ENCODE measurements at places on chromosomes 12 and 14.

DNA sequence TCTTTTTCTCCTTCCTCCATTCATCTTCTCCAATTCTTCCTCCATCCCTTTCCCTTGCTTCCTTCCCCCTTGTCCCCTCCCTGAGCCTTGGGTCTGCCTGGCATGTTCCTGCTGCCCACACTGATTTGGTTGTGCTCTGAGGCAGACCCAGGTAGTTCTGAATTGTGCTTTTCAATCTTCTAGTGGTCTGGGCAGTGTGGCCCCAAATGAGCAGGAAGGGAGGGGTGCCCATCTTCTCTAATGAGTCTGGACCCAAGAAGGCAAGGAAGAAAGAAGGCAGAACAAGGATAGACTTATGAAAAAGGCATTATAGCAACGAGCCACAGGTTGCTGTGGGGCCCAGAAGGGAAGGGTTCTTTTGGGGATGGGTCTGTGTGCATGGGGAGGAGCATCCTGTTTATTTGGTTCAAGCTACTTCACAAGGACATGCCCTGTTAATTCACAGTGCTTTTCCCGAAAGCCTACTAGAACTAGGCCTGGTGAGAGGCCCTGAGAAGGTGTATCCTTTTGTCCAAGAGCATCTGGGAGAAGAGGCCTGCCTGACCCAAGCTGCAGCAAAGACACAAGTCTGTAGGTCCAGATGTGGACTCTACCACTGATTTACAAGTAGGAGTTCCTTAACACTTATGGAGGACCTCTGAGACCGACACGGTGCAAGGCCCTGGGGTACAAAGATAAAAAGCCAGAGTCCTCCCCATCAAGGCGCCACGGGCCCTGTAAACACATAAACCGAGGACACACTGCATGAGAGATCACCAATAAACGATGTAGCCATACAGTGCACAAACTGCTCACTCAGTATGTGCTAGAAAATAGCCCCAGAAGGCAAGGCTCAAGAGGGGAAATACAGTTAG, 1.1 kb upstream of the SUSD6 start:
- H3K4me3 ChIP-seq = peak overlapping the region; percentile 90
- H3K27ac ChIP-seq = peak overlapping the region; percentile 86

DNA sequence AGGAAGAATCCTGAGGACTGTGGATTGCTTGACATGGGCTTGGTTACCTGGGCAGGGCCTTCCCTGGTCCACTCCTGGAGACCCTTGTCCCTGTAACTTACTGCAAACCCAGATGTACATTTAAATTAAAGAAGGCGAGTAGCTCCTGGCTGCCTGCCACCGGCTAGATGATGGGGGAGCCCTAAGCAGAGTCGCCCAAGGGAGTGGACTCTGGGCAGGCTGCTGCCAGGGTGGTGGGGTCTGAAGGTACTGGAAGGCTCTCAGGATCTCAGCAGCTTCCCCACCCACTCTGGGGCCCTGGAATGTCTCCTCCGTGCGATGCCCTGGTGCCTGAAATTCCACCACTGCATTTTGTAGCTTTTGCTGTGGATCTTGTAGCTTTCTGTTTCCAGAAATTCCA, 74.7 kb downstream of the FBXL14 start:
- H3K27me3 ChIP-seq = no peaks in the 10 kb centered on the region
- peaks cover 3% of the 10 kb centered on the region for H3K4me1 ChIP-seq
- no peak overlapping the region for H3K4me3 ChIP-seq
- H3K27ac ChIP-seq = no peak overlapping the region

- DNase-seq = no peak
- H3K27me3 ChIP-seq = no peaks in the 10 kb centered on the region
- H3K36me3 ChIP-seq = no peaks in the 10 kb centered on the region
- no peak overlapping the region for H3K27ac ChIP-seq
Observed at GRCh38 chr14:60632257-60632656, 17.0 kb downstream of the SIX1 start.

GRCh38 chr12:118356809-118357256, 15.9 kb downstream of the TAOK3 start:
- peak overlapping the region; percentile 31 for H3K27ac ChIP-seq
- no peaks in the 10 kb centered on the region for H3K36me3 ChIP-seq
- no peak overlapping the region for H3K4me3 ChIP-seq
- peaks cover 11% of the 10 kb centered on the region for H3K4me1 ChIP-seq
- DNase-seq = no peak

DNA sequence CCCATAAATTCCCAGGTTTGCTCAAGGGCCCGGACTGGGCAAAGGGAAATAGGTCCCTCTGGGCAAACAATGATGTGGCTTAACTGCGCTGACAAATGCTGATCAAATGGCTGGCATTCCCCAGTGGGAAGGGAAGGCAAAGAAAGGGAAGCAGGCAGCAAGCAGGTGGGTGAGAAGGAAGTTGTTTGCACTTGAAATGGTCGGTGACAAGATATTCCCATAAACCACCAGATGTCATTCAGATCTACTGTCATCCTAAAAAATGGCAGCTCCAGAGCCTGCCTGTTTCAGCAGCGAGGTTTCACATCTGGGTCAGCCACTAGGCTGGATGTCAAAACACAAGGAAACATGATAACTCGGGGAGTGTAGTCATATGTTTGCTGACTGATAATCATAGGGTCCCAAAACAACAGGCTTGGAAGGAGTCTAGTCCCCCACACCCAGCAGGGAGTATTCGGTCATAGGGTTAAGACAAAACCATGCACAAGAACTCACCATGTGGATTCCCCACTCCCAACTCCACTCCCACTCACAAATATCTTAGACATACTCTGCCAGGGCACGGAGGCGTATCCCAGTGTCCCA, 37.9 kb upstream of the MDM1 start:
- DNase-seq = no peak
- H3K27ac ChIP-seq = no peak overlapping the region
- H3K4me1 ChIP-seq = no peaks in the 10 kb centered on the region
- H3K27me3 ChIP-seq = no peaks in the 10 kb centered on the region

GRCh38 chr12:67807814-67808213, 159.3 kb downstream of the DYRK2 start:
- no peaks in the 10 kb centered on the region for H3K27me3 ChIP-seq
- H3K4me1 ChIP-seq = peaks cover 5% of the 10 kb centered on the region
- no peak overlapping the region for H3K27ac ChIP-seq
- no peaks in the 10 kb centered on the region for H3K36me3 ChIP-seq
- H3K4me3 ChIP-seq = peak overlapping the region; percentile 48
- DNase-seq = no peak

DNA sequence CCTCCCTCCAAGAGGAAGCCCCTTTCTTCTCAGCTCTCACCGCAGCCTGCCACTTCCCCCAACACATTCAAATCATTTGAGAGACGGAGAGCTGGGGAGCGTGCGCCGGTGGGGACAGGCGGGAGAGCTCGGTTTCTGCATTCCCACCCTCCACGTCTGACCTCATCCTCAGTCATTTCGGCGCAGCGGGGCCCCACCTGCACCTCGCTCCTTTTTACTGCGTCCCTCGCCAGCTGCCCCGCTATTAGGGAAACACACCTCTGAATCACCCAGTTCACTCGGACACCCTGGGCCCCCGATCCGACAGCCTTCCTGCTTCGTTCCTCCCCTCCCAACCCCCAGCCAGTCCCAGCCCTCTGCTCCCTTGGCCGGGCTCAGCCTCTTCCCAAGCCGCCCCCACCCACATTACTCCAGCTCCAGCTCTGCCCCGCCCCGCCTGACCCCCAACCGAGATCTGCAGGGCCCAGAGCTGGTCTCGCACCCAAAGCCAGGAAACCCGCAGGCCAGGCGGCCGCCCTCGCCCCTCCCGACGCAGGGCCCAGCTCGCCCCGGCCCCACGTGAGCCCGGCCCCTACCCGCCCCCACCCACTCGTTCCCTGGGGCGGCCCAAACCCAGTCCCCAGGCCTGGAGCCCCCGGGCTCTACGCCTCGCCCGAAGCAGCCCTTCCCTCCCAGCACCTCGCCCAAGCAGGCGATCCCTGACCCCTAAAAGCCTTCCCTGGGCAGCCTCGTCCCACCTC, 783 bp downstream of the CORO1C start:
- peak overlapping the region; percentile 92 for H3K27ac ChIP-seq
- peaks cover 54% of the 10 kb centered on the region for H3K4me1 ChIP-seq
- H3K4me3 ChIP-seq = peak overlapping the region; percentile 94
- no peaks in the 10 kb centered on the region for H3K36me3 ChIP-seq

DNA sequence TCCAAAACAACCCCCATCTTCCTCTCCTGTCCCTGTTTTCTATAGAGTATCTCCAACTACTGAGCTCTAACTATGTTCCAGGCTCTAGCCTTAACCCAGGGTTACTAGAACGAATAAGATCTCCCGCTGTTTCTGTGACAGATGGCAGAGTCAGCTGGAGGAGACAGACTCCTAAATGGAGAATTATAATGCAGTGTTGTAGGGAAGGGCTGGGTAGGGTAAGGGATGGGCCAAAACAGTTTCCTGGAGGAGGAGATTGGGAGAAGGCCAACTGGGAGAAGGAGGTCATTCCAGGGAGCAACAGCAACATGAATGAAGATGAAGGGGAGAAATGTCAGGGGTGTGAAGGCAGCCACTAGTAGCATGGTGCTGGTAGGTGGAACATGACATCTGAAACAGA, 73.4 kb upstream of the ANO4 start:
- no peak overlapping the region for H3K4me3 ChIP-seq
- H3K27me3 ChIP-seq = no peaks in the 10 kb centered on the region
- no peaks in the 10 kb centered on the region for H3K36me3 ChIP-seq
- peaks cover 9% of the 10 kb centered on the region for H3K4me1 ChIP-seq
- H3K27ac ChIP-seq = no peak overlapping the region

GRCh38 chr12:48933664-48934311, 8.5 kb upstream of the FKBP11 start:
- H3K27ac ChIP-seq = no peak overlapping the region
- peaks cover 45% of the 10 kb centered on the region for H3K36me3 ChIP-seq
- DNase-seq = no peak

GRCh38 chr12:101839324-101840283, 8.8 kb upstream of the GNPTAB start:
- no peaks in the 10 kb centered on the region for H3K4me1 ChIP-seq
- no peak overlapping the region for H3K4me3 ChIP-seq
- H3K27ac ChIP-seq = no peak overlapping the region
- no peaks in the 10 kb centered on the region for H3K27me3 ChIP-seq
- no peak for DNase-seq

- no peaks in the 10 kb centered on the region for H3K36me3 ChIP-seq
- H3K4me1 ChIP-seq = no peaks in the 10 kb centered on the region
- H3K27me3 ChIP-seq = no peaks in the 10 kb centered on the region
- no peak overlapping the region for H3K4me3 ChIP-seq
Observed at GRCh38 chr14:25007832-25008231, 42.1 kb downstream of the STXBP6 start.

GRCh38 chr12:59890896-59891579, 295.2 kb downstream of the SLC16A7 start:
- H3K27me3 ChIP-seq = no peaks in the 10 kb centered on the region
- no peaks in the 10 kb centered on the region for H3K36me3 ChIP-seq
- DNase-seq = no peak
- no peaks in the 10 kb centered on the region for H3K4me1 ChIP-seq

- no peaks in the 10 kb centered on the region for H3K4me1 ChIP-seq
- H3K4me3 ChIP-seq = no peak overlapping the region
- no peak overlapping the region for H3K27ac ChIP-seq
- H3K36me3 ChIP-seq = no peaks in the 10 kb centered on the region
- no peak for DNase-seq
Observed at GRCh38 chr12:31019976-31020375, 53.7 kb upstream of the DDX11 start.

DNA sequence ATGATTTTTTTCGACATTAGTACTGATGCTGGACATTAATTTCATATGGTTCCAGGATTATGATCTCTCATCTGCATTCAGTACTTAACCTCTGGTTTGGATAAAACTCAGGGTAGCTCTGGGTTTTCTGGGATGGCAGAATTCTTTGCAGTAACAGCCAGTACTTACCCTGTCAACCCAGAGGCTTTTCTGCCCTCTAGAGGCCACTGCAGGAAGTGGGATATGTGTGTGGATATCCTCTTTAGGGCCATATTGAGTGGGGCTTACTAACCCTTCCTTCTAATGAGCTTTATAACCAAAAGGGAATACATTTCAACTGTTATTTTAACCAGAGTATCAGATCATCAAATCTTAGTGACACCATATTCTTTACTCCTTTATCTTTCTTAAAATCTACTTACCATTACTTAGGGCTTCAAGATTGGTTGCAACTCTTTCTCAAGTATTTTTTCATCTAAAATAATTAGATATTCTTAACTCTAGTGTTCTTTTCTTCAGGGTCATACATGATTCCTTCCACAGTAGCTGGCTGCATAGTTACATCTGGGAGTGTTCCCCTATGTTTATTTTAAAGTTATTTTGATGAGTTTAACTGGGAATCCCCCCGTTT, 488.0 kb upstream of the STXBP6 start:
- no peaks in the 10 kb centered on the region for H3K27me3 ChIP-seq
- H3K4me3 ChIP-seq = no peak overlapping the region
- no peaks in the 10 kb centered on the region for H3K4me1 ChIP-seq
- DNase-seq = no peak
- H3K27ac ChIP-seq = no peak overlapping the region

DNA sequence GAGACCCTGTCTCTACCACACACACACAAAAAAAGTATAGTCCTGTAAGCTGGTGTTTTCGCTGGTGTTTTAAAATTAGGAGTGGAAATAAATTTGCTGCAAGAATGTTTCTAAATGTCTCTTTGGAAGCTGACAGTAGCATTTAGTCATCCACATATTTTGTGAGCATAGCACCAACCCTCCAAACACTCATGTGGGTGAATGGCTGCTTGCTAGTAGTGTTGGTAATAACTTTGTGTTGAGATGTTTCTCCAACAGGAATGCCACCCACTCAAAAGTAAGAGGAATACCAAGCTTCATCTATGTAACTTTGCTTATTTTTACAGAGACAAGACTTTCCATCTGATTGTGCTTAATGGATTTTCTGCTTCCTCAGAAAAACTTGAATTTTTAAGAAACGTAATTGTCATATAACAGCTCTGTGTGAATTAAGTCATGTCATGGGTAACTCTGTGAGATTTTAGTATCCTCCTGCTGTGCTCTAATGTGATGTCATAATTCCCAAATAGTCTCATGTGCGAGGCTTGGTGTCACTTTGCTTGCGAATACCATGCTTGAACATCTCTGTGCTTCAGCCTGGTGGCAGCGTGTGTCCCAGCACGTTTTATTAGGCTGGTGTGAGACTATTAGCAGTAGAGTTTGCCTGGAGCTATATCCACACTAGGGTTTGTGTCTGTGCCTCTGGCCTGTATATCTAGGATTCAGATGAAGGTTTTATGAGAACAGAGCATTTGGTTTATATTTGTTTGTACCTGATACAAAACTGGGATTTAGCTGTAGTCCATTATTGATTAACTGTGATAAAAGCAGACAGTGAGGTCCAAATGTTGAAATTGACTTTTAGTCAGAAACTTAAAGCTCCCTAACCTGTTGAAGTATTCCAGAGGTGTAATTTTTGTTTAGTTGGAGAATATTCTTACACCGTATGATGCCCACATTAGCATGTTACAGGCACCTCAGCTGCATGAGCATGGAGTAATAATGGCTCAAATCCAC, 80.5 kb downstream of the FBXW8 start:
- no peaks in the 10 kb centered on the region for H3K36me3 ChIP-seq
- no peak for DNase-seq
- peak overlapping the region; percentile 6 for H3K27ac ChIP-seq

All from thoracic aorta (tissue), 2 donors.